Activated CD8-positive, alpha-beta memory T cell treated with anti-CD3 and anti-CD28 coated beads for 1 hour (primary cell): ENCODE measurements at places on chromosomes 4 and X.

DNA sequence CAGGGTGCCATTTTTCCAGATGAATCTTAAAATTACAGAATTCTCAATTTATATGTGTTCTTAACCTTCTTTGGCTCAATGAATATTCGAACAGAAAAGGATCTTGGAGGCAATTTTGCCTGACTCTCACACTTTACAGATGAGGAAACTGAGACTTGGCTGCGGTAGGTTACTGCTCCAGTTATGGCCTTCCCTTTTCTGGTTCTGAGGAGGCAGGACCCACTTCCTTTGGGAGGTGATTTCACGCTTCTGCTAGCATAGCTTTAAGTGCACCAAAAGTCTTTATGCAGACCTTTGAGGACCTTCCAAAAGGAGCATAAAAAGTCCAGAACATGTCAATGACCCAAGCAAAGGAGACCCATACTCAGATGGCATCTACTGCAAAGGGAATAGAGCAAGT is 44.7 kb upstream of the KLF3 start:
- DNase-seq = no peak

DNA sequence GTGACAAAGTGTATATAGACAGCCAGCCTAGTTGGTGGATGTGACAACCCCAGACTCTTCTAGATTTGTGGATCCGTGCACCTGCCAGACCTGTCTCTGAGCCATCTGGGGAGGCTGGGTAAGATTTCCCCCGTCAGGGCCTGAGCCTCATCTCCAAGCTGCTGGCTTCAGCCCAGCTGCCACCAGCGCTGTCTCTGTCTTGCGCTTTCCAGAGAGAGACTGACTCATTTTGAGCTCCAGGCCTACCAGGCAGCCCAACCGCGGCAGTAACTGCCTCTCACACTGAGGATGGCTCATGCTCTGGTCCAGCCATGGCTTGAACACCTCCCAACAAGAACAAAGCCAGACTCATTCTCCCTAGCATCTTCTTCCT is 26.4 kb downstream of the NOP14 start:
- no peak for DNase-seq

DNA sequence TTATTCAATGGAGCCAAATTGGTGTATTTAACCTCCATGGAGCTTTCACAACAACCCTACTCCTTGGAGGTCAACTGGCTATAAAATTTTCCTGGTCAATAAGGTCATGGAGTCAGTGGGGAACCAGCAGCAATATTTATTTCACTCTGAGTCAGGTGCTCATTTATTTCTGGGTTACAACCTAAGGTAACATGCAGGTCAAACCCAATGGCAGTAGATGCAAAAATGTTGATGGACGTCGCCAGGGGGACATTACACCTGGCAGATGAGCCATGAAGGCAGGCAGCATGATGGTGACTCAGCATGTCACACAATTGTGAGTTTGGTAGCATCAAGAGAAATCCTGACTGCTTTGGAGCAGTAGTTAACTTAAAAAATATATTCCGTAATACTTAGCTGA is 514.1 kb downstream of the IL15 start:
- DNase-seq = no peak

DNA sequence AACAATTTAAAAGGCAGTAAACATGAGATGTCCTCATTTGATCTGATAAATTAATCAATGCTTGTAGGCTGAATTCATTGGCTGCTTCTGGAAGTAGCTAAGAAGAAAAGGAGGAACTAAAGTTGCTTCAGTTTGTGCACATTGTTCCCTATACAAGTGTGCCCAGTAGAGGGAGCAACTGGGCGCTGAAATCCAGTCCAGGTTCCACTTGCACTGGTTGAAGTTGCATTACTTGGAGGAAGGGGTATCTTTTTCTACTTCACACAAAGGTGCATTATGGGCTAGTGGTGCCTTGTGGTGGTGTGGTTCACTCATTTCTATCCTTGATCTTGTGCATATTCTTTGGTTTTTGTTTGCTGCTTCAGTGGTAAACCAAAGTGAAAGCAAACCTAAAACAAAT is 67.9 kb upstream of the SOX3 start:
- no peak for DNase-seq

- no peak for DNase-seq
Measured at GRCh38 chrX:1305411-1305810, 31.2 kb upstream of the IL3RA start.

- no peak for DNase-seq
Measured at GRCh38 chr4:169617306-169617705, 3.1 kb upstream of the CLCN3 start.

GRCh38 chr4:119629142-119629471 is 503 bp upstream of the PDE5A start:
- DNase-seq = no peak

DNA sequence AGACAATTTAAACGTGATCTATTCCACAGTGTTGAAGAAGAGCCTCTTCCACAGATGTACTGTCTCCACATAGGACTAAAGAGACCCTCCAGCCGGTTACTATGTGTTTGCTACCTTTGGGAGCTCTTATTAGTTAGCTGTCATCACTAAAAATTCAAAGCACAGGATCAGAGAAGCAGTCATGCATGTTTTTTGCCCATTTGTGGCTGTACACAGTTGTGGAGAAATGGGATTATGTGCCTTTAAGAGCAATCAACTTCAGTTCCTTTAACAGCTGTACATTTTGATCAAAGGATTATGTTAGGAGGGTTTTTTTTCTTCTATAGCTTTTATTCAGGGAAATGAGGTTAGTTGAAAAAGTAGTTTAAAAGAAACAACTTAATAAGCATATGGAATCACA is 149.0 kb upstream of the SPOCK3 start:
- DNase-seq = no peak

DNA sequence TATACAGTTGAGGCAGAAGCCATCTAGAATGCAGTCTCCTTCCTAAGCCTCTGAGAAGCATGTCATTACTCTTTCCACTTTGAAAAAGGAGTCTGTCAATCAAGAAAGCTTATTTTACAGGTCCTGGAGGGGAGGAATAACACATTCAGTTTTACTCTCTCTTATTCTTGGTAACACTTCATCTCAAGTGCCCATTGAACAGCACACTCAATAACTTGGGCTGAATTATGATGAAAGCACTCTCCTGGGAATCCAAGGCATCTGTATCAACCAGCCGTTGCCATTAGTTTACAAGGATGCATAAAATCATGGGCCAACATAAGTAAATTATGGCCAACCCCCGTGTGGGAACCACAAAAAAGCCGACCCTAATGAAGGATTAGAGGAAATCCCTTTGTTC is 282.4 kb downstream of the C4orf33 start:
- DNase-seq = no peak

DNA sequence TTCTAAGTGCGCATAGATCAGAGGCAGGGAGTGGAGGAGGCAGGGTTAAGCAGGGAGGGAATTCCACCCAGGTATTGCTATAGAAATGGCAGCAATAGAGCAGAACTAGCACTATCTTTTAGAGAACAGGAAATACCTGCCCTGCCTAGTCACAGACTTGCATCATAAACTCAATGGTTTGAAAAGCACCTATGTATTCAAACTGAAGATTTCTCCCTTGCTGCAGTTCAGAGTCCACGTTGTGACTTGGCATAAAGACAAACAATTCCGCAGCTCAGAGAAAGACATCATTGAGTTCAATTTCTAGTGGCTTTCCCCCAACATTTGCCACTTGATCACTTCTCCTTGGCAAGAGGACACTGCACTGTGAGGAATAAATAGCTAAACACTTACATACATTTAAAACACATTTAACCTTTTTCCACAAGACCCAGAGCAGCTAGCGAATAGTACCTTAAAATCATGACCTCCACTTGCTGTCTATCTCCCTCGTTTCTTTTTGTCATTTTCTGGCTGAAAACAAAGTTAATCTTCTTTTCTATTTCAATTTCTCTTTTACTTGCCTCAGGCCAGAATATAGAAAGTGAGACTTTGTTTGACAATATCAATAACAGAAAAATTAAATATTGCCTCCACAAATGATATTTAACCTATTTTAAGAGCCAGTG is 42.4 kb downstream of the SLC7A11 start:
- no peak for DNase-seq

- DNase-seq = no peak
Measured at GRCh38 chrX:119226446-119226845, 9.6 kb upstream of the PGRMC1 start.
